NCI-H2107 (cell line): ENCODE measurements at places on chromosomes 6 and 20.
A peak's percentile ranks its signal among the peaks of the same experiment; 100 is the strongest.

DNA sequence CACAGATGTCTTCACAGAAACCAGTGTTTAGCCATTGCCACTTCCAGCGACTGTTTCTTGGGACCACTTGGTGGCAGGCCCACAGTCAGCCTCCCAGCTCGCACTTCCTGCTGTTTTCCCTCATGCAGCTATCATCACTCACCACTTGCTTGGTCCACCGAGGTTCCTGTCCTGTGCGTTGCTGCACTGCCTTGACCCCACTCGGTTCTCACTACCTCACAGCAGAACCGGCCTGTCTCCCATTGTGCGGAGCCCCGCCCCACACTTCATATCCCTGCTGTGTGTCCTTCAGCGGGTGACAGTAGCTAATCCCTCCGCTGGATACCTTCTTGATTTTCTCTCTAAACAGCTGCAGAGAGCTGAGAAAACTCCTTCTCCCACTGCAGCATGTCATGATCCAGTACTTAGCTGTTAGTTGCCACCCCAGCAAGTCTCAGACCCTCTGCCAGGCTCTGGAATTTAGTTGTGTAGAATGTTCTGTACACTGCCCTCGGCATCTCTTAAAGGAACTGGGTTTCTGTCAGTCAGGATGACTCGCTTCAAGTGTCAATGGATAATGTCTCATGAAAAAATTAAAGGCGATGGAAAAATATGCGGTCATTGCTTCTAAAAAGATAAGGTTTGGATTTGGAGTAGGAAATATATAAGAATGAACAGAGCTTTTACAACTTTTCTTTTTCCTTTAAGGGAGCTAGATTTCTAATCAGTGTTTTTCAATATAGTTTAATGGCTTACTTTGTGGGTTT, 208.0 kb downstream of the FARS2 start:
- DNase-seq, result no peak

DNA sequence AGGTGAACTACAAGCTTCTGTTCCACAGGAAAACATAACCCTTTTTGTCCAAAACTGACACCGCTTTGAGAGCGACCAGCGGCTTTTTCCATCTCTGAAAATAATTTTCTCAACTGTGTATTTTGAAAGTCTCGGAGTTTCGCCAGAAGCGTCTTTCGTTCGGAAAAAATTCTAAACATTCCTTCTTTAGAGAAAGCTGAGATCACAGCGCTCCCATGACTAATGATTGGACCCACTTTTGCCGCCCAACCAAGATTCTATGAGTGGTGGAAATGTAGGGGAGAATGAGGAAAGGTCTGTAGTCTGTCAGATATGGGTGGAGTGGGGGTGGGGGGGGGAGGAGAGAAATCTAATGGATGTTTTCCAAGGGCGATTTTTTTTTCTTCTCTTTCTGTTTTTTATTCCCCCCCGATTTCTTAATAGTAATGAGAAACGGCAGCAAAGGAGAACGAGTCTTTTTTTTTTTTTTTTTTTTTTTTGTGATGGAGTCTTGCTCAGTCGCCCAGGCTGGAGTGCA, 189.3 kb downstream of the TRIM27 start:
- DNase-seq, result no peak

- no peak for DNase-seq
Observed at GRCh38 chr6:36825994-36826393, 13.2 kb downstream of the CPNE5 start.

GRCh38 chr20:10735195-10735949, 61.6 kb upstream of the JAG1 start:
- DNase-seq, result no peak

GRCh38 chr20:50724851-50725723, 6.3 kb upstream of the PARD6B start:
- DNase-seq, result no peak

DNA sequence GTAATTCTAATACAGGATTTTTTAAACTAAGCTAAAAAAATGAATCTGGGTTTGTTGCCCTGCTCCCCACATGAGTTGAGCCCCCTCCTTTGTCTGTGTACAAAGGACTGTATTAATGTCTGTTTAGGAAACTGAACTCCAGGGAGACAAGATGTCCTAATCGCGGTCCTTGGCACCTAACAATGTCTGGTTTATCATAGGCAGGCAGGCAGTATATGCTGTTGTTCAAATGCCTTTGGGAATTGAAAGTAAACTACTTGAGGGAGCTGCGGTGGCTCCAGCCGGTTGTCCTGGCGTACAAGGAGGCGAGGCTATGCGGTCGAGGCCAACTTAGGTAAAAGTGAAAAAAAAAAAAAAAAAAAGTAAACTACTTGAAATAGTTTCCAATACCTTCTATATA, 98.5 kb downstream of the TULP4 start:
- no peak for DNase-seq

DNA sequence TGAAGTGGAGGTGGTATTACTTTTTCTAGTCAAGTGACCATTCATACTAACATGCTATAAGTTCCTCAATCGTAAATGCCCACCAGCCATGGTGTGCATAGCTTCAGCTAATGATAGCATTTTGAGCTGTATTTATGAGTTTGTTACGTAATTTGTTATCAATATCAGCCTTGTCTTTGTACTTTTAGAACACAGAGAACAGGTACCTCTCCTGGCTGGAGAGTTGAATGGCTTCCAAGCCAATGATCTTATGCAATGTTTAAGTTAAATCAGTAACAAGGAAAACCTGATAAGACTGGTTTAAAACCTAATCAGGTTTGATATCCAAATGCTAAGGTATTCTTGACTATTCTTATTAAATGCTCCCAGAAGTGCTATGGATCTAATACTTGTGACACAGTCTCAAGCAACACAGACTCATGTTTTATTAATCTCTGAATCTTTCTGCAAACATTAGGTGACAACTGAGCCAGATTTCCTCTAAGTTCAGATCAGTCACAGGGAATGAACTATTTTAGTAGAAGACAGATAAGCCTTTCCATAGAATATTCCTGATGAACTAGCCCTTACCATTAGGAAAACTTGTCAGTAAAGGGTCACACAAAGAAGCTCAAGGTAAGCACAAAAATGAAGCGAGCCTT, 154.8 kb downstream of the PTPRK start:
- no peak for DNase-seq

- DNase-seq, result no peak
Observed at GRCh38 chr20:5996765-5997164, 46.3 kb downstream of the MCM8 start.

- DNase-seq, result no peak
Observed at GRCh38 chr6:129704708-129705107, 5.3 kb downstream of the ARHGAP18 start.

- no peak for DNase-seq
Observed at GRCh38 chr6:56814802-56815201, 140.1 kb upstream of the BEND6 start.

GRCh38 chr20:50478162-50478990, 31.8 kb upstream of the PTPN1 start:
- no peak for DNase-seq

DNA sequence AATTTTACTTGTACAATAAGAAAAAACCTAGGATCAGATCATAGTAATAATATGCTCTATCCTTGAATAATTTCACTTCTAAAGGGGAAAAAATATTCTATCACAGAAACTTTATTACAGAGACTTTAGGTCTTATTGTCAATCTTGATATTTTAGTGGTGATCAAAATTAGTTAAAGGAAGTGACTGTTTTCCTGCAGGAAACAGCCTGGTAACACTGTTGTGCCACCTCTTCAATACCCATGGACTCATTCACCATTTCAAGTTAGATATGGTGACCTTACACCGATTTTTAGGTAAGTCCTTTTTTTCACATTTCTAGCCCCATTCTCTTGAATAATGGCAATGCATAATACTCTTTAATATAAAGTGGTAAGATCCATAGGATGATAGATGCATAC, 99.2 kb downstream of the MTFR2 start:
- DNase-seq, result no peak

DNA sequence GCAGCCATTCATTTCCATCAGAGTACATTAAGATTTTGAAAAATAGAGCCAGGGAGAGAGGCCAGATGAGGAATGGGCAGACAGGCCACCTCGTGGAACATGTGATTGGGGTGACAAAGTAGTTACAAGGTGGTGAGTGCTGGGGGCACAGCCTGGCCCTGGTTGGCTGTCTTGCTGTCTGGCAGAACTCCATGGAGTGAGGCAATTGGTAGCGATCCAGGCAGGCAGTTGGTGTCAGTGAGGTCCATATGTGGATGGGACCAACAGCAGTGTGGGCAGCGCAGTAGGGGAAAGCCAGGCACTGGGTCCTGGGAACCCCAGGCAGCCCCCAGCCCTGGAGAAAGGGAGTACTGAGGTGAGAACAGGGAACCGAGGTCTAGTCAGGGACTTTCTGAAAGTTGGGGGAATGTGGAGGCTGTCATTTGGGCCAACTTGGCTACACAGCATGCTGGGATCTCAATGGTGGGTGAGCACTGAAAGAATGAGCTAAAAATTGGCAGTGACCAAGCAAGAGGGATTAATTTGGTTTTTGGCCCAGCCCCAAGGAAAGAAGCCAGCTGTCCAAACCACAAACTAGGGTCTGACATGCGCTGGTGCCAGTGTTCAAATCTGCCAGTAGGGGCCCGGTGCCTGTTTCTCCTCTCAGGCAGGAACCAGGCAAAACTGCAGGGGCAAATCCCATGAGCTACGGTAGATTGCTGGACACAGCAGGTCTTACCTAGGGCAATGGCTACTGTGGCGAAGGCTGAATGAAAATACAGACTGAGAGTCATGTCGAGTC, 61.4 kb upstream of the E2F3 start:
- no peak for DNase-seq

DNA sequence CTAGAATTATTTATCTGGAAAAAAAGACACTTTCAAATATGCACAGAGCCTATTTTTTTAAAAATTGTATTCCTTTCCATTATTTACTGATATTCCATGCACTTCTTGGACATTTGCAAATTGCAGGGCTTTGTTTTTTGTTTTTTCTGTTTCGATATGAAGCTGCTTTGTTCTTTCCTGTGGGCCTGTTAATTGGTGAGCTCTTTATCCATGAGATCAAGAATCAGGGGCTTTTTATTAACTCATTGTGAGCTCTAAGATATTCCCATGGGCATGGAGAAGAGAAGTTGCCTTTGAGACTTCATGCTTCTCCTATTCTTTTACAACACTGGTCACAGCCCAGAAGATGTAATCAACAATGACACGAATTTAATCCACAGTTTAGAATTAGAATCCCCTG, 145.1 kb downstream of the SAMD5 start:
- no peak for DNase-seq

- no peak for DNase-seq
Observed at GRCh38 chr20:58585753-58586540, 65.1 kb upstream of the STX16 start.

- no peak for DNase-seq
Observed at GRCh38 chr6:30820193-30820592, 64.1 kb upstream of the DDR1 start.

GRCh38 chr20:53040693-53041589, 68.8 kb downstream of the TSHZ2 start:
- DNase-seq, result peak; percentile 98
